Inflammatory macrophage treated with lipopolysaccharide for 1 hour (primary cell): ENCODE measurements at places on chromosomes 5 and 9.

DNA sequence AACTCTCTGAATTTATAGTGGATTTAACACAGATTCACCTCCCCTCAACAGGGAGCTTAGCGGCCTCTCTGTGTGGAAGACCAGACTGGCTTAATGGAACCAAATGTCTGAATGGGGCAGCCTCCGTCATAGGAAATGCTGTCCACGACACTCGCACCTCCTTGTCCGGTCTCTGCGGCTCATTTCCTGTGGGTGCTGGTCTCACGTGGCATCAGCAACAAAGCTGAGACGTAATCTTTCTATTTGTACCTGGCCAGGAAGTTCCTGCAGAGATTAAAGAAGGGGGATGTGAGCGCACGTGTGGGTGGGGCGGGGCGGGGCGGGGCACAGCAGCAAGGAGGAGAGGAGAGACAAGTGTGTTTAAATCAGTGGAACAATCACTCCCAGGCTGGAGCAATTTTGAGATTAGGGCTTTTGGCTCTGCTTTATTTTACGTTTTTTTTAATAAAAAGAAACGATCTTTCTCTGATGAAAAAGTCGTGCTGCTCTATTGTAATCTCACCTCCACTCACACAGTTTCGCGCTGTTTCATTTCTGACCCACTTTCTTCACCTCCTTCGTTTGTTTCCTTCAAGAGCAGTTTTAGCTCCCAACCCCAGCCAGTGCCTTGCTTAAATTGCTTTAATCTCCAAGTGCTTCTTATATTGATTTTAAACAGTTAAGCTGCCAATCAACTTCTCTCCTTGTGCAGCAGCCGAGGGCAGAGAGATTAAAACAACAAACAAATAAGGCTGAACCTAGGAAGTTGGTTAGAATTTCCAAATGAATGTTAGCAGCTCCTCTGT lies 132.2 kb upstream of the ASTN2 start:
- no peak for DNase-seq

- DNase-seq: no peak
These were observed 96.6 kb downstream of the SGCD start for GRCh38 chr5:156423597-156423996.

DNA sequence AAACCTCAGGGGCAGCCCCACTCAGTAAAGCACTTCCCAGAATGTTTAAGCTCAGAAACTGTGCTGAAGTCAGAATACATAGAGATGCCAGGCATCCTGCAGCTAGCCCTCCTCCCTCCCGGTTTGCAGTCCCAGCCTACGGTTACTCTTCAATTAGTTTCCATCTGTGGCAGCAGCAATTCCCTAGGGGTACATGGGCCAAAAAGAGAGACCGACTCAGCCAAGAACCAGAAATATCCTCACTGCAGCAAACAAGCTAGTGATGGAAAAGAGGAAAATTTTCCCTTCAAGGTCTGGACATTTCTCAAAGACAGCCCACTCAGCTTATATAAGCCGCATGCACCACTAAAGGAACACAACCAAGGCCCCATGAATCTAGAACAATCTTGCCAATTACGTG lies 89.1 kb upstream of the PPP2R2B start:
- DNase-seq: no peak

DNA sequence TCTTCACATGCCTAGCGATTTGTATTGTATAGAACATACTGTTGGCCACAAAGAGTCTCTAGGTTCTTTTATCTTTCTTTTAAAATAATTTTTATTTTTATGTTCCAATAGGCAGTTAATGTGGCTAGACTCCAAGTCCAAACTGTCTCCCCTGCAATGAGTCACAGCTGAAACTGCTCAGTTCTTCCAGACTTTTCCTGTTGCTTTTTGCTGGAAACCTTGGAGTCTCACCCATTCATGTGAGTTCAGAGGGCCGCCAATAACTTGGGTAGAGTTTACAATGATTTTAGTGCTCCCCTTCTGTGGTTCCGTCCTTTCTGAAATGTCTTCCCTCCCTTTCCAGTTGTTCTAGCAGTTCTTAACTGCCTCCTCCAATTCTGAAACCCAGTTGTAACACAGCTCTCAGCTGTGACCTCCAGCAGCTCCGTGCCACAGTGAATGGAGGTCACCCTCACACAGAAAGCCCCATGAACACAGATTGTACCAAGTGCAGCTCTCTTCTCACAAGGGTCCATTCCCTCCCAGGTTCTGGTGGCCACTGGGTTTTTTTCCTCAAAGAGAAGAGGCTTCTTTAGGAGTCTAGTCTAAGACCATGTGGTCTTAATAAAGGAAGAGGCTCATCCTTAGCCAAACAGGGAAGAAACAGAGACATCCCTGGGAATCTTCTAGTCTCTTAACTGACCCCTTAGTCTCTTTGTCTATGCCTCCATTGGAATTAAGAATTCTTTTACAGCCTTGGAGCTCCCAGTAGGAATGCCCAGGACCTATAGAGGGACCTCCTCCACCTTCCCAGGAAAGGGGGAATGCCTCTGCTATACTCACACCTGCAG lies 198.5 kb downstream of the SPOCK1 start:
- no peak for DNase-seq

DNA sequence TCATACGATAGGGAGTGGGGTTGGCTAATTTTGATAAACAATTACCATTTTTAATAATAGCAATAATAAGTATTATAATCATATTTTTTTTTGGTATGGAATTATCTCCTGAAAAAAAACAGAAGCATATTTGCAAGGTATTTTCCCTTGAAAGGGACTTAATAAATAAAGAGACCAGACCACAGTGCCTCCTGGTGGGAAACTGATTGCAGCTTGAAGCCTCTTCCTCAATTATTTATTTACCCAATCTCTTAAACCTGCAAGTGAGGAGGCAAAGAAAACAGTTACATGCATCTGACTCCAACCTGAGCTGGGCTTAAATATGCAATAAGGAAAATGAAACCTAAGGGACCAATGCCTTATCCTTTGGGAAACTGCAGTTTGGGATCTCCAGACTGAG lies 388.1 kb upstream of the ACO1 start:
- no peak for DNase-seq

DNA sequence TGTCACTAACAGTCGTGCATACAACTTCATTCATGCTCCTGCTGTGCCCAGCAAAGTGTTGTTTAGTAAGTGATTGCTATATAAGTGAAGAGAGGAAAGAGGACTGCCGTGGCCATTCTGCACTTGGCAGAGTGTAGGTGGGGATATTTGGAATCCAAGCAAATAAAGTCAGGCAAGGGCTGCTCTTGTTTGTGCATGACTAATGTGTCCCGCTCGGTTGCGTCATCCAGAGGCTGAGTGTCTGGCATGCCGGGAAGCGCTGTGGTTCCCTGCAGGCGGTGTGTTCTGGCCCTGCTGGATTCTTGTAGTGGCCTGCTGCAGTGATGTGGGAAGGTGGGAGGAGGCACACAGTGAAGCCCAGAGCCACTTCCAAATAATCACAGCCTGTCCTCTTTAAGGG lies 136.9 kb upstream of the ANKH start:
- peak; percentile 78 for DNase-seq

DNA sequence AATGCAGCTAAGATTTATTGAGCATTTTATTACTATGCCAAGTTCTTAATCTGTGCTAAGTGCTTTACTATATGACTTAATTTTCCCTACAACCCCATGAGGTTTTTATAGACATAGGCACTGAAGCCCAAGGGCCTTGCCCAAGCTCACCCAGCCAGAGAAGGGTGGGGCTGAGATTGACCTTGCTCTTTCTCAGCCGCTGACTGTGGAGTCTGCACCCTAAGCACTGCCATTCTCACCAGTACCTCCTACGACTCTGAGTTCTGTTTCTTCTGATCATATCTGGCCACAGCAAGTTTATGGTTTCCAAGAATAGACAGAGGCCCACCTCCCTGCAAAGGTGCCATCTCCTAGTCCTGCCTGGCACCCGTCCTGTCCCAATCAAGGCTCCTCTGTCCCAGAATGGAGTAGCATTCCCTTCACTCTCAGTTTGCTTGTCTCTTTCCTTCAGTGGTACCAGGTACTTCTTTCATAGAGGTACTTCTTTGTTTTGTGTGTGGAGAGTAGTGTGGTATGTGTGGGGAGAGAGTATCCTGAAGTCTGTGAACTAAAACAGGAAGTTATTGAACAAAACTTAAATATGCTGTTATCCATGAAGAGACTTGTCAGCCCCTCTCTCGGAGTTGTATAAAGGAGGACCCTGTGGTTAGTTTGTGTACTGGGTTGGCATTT lies 42.6 kb downstream of the CSF1R start:
- DNase-seq: no peak

- DNase-seq: no peak
These were observed 291.7 kb upstream of the KCNN2 start for GRCh38 chr5:114070093-114070722.

DNA sequence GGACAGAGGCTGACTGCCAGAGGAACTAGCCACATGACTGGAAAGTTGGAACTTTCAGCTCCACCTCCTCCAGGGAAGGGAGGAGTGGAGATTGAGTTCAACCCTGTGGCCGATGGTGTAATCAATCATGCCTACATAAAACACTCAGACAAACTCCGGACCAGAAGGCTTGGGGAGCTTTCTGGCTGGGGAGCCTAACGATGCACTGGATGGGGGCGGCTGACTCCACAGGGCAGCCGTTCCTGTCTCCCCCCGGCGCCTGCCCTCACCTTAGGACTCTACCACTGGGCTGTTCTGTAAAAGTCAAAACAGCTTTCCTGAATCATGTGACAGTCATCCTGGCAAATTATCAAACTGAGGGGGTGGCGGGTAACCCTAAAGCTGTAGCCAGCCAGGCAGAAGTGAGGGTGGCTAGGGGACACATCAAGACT lies 58.0 kb downstream of the GOLM1 start:
- DNase-seq: no peak

- DNase-seq: peak; percentile 28
These were observed 586.4 kb downstream of the ACTL7B start for GRCh38 chr9:108269371-108269770.

GRCh38 chr5:168620807-168621206 lies 41.6 kb upstream of the PANK3 start:
- DNase-seq: no peak

DNA sequence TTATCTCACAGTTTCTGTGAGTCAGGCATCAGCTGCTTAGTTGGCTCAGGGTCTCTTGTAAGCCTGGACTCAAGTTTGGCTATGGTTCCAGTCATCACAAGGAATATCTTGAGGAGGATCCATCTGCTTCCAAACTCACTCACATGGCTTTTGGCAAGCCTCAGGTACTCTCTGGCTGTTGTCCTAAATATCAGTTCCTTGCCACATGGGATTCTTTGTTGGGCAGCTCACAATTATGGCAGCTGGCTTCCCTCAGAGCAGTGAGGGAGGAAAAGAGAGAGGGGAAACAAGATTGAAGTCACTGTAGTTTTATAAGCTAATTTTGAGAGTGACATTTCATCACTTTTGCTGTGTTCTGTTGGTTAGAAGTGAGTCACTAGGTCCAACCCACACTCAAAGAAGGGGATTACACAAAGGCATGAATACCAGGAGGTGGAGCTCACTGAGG lies 144.5 kb downstream of the GCNT1 start:
- peak; percentile 73 for DNase-seq

GRCh38 chr5:31641059-31641458 lies 2.1 kb downstream of the PDZD2 start:
- DNase-seq: no peak

- DNase-seq: no peak
These were observed 11.1 kb downstream of the FTMT start for GRCh38 chr5:121862801-121863200.

GRCh38 chr5:109756543-109757185 lies 66.9 kb downstream of the MAN2A1 start:
- DNase-seq: no peak

- no peak for DNase-seq
These were observed 38.3 kb downstream of the DAPK1 start for GRCh38 chr9:87535817-87536539.

- no peak for DNase-seq
These were observed 12.1 kb upstream of the HAUS6 start for GRCh38 chr9:19114680-19115270.

GRCh38 chr5:5421149-5421960 lies 1.1 kb upstream of the ICE1 start:
- no peak for DNase-seq

DNA sequence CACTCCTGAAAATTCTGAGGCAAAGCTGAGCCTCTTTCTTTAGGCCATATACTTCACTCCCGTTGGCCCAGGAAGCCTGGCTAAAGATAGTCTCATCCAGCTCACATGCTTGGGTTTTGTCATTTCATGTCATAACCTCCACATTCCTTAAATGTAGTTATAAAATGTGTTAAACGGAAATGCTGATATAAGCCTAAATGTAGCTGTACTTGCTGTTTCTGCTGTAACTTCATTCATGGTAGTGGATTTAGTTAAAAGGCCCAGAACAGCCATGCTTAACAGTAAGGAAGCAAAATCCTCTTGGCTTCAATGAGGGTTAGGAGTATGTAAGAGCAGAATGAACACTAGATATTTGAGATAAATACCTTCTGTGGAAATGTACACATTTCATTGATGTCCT lies 135.8 kb upstream of the TMEM161B start:
- no peak for DNase-seq

GRCh38 chr9:122806661-122807060 lies 6.7 kb downstream of the OR1K1 start:
- DNase-seq: no peak

DNA sequence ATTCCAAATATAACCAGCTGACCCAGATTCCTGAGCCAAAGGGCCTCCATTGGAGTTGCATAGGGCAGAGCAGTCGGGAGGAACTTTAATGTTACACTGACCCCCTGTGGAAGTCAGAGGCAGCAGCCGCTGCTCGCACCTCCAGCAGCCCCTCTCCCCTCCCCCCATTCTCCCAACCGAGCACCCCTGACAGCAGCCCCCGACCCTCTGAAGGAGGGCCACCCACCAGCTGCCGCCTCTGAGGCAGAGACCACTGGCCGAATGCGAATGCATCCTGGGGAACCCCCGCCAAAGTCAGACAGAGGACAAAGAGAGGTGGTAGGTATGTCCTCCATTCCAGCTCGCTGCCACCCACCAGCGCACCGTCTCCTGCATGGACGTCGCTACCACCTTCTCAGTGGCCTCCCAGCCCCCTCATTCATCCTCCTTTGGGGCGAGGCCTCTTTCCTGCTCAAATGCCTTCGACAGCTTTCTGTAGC lies 231.0 kb downstream of the CDK5RAP2 start:
- no peak for DNase-seq

GRCh38 chr5:133051061-133051541 lies 712 bp upstream of the HSPA4 start:
- DNase-seq: no peak
